ENCODE measurements at places on chromosomes 2 and 18. TPM values are rescaled to one million over a fixed set of nuclear protein-coding genes. Genes with fewer than 3 reads are reported as not detected.

Gene PRSS56
- total RNA-seq, result not detected

- DNase-seq, result peak; percentile 70
These were observed 11.6 kb downstream of the DSG2 start for GRCh38 chr18:31509571-31509970.

Gene GPR45
- total RNA-seq, result 0.17 TPM

GRCh38 chr2:167860082-167860481, 387.3 kb downstream of the STK39 start:
- DNase-seq, result no peak

Gene MC2R
- not detected for total RNA-seq

DNA sequence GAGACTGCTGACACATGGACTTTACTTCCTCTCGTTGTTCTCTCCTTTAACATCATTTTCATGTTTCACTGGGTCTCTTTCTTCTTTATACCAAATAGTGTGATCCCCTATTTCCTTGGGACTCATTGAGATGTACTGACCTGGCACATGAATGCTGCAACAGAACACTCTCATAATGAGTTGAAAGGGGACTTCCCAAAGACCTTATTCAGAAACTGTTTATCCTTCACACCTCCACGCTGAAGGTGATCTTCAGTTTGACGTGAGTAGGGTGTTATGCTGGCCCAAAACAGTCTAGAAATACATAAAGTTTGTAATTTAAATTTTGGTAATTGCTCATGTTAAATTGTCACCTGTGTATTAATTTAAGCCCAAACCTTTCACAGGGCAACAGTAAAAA, 1096.8 kb upstream of the GYPC start:
- no peak for DNase-seq

Gene IL36G
- total RNA-seq, result not detected

Gene LCLAT1
- total RNA-seq, result 36.0 TPM

Gene NEURL3
- total RNA-seq, result 29.6 TPM

Gene ABCG5
- 0.14 TPM for total RNA-seq
